ENCODE measurements at places on chromosomes 7 and 10. TPM values are rescaled to one million over a fixed set of nuclear protein-coding genes. Genes with fewer than 3 reads are reported as not detected.

PDE1C gene
- 6.7 TPM for total RNA-seq

PTPRE gene
- 25.7 TPM for total RNA-seq

KCNK18 gene
- total RNA-seq: not detected

BCL7B gene
- total RNA-seq: 41.5 TPM

SVOPL gene
- not detected for total RNA-seq

ADAM22 gene
- not detected for total RNA-seq

LOXL4 gene
- 0.04 TPM for total RNA-seq

PIK3AP1 gene
- 0.04 TPM for total RNA-seq

All from hair follicular keratinocyte (primary cell).